ENCODE measurements at places on chromosomes 1 and 21.

- no peak for DNase-seq
These were observed 32.2 kb downstream of the MRAP start for GRCh38 chr21:32330784-32331311.

DNA sequence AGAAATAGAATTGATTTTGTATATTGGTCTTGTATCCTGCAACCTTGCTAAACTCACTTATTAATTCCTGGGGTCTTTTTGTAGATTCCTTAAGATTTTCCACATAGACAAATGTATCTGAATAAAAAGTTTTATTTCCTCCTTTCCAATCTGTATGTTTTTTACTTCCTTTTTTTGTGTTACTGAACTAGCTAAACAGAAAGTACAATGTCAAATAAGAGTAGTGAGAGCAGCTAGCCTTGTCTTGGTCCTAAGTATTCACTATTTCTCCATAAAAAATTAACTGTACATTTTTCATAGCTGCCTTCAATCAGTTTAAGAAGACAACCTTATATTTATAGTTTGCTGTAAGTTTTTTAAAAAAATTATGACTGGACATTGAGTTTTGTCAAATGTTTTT lies 74.9 kb downstream of the FASLG start:
- no peak for DNase-seq

- DNase-seq = peak; percentile 67
These were observed 321.3 kb downstream of the KIF26B start for GRCh38 chr1:245475961-245476516.

- peak; percentile 78 for DNase-seq
These were observed 587.9 kb downstream of the ADGRL2 start for GRCh38 chr1:82388679-82389078.

GRCh38 chr1:65650682-65651081 lies 142.0 kb upstream of the PDE4B start:
- no peak for DNase-seq

DNA sequence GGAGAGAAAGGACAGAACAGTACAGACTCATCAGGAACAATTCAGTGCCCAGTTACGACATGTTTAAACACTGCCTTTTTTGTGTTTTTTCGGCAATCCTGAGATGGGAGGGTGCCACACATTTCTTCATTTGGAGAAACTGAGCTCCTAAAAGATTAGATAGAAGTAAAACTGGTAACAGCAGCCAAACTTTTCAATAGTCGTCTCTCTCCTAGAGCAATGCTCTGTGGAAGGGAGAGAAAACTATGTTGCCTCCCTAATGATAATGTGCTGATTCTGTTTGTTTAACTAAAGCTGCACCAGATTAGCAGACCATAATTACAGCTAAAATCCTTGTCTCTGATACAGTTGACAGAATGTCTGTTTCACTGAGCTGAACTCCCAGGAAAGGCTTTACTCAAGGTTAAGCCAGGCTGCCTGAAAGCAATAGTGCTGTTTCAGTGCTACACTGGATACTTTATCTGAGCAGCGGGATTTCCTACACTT lies 76.2 kb upstream of the CXADR start:
- DNase-seq = no peak

DNA sequence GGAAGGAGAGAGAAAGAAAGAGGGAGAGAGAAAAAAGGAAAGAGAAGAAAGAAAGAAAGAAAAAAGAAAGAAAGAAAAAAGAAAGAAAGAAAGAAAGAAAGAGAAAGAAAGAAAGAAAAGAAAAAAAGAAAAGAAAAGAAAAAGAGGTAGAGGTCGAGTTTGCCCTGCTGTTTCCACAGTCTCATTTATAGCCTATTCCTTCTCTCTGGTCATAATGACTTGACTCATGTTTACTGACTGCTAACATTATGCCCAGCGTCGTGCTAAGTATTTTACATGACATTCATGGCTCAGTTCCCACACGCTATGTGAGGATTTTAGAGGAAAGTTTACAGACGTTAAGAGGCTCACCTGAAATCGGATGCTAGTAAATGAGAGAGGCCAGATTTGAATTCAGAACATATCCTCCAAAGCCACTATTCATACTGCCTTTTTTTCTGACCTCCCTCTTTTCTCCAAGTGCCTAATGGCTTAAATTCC lies 263.0 kb downstream of the TNR start:
- no peak for DNase-seq

DNA sequence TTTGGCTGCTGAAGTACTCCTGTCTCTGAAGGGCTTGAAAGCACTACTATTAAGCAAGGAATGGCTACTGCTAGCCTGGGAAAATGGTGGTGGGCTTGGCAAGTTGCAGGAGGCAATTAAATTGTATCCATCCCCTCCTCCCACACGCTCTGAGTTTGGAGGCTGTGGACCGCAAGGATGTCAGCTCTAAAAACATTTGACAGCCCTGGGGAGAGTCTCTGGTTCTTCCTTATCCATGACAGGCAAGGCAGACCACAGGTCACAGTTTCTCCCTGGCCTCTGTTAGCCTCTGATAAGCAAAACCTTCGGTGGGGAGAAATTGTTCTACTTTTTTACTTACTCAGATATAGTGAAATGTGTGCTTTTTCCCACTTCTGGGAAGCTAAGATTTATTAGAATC lies 46.6 kb downstream of the S1PR1 start:
- no peak for DNase-seq

DNA sequence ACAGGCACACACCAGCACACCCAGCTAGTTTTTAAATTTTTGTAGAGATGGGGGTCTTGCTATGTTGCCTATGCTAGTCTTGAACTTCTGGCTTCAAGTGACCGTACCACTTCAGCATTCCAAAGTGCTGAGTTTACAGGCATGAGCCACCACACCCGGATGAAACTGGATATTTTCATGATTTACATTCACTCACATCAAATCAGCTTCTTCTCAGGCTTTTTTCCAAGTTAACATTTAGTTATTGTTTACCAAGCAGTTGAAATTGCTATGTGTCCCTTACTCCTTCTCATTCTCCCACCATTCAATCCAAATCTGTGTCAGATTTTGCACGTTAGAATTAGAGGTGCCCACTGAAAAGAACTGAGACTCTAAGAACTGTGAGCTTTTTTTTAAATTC lies 18.4 kb downstream of the RIT1 start:
- DNase-seq = peak; percentile 81

GRCh38 chr1:170075186-170075585 lies 691 bp upstream of the KIFAP3 start:
- no peak for DNase-seq

- no peak for DNase-seq
These were observed 423 bp downstream of the URB1 start for GRCh38 chr21:32392299-32392879.

GRCh38 chr1:89464008-89464407 lies 60.6 kb upstream of the LRRC8B start:
- DNase-seq = no peak

DNA sequence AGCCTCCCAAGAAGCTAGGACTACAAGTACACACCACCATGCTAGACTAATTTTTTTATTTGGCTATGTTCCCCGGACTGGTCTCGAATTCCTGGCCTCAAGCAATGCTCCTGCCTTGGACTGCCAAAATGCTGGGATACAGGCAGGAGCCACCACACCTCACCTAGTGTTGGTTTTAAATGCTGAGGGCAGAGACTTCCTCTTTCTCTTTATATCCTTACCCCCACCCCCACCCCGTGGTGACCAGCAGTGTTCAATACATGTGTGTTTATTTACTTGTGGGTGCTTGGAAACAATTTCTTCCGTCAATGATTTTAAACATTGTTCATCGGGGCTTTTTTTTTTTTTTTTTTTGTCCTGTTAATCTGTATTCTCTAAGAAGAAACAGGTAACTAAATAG lies 158.9 kb downstream of the ZBTB18 start:
- DNase-seq = no peak

DNA sequence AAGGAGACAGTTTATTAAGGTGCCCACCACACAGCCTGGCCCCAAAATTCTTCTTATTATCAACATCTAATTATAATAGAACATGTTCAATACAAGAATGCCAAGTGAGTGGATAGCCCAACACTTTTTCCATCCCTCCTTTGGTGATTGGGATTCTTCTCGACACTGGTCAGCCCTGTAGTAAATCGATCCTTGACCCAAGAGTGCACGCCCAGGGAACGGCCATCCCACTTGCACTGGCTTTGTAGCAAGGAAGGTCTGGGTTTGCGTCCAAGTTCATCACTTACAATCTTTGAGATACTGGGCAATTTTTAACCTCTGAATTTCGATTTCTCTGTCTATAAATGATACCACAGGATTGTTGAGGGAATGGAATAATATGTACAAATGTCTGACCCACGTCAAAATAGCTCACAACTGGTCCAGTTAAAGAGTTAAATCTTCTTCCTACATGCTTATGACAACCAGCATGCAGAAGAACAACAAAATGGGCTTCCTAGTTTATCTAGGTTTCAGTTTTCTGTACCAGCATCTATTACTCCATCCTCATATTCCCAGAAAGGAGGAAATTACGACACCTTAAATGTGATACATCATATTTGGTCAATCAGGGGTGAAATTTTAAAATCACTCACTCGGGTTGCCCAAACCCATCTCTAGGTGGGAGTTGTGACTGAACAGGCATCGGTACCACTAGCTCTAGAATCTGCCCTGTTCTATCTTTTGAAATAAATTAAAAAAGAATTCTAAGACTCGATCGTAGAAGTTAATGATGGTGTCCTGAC lies 161.8 kb downstream of the CLIC6 start:
- no peak for DNase-seq

GRCh38 chr1:215416497-215416896 lies 150.6 kb upstream of the KCTD3 start:
- peak; percentile 27 for DNase-seq

GRCh38 chr1:28037946-28038345 lies 50.5 kb downstream of the EYA3 start:
- DNase-seq = no peak

DNA sequence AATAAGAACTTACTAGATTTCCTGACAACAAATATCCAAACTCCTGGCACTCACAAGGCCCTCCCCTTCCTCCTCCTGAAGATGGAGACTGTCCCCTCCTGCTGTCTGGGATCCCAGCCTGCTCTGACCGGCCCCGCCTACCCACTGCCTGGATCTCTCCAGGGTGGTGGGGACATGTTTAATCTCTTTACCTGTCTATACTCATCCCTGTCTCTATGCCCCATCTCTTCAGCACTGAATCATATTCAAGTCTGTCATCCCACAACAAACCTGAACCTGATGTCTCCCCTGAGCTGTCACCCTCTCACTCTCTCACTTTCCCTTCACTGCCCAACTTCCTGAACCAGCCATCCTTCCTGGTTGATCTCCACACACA lies 22.1 kb downstream of the MATN1 start:
- DNase-seq = no peak

DNA sequence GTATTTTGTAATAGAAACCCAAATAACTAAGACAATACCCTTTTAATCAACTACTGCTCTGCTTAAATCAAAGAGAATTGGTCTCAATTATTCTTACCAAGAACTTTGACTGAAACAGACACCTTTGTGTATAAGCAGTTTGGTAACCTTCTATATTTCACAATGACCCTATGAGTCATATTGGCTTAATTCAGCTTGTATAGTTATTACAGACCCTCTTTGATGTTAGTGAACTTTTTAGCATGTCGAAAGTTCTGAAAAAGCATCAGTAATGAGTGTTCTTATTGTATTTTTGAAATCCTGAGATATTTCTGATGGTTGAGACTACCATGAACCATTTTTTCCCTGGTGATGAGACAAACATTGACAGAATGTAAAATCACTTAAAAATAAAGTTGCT lies 43.3 kb upstream of the RABGAP1L start:
- DNase-seq = no peak

- no peak for DNase-seq
These were observed 38.4 kb upstream of the ZNF281 start for GRCh38 chr1:200448034-200448762.

DNA sequence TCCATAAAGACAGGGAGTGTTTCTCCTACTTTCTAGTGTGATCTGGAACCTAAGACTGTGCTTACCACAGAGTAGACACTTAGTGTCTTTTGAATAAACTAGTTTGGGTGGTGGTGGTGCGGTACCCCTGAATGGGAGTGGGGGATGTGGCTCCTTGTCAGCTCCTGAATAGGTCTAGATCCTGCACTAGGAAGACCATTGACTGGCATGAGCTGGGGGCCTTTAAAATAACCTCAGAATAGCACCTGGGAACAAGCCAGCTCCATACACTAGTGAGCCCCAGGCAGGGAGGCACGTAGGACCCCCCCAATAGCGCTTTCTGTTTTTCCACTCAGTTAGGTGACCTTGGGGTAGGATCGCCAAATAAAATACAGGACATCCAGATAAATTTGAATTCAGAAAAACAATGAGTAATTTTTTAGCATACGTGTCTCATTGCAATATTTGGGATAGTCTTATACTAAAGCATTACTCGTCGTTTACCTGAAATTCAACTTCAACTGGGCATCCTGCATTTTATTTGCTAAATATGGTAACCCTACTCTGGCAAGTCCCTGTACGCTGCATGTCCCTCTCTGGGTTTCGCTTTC lies 45.6 kb downstream of the AZIN2 start:
- DNase-seq = no peak

DNA sequence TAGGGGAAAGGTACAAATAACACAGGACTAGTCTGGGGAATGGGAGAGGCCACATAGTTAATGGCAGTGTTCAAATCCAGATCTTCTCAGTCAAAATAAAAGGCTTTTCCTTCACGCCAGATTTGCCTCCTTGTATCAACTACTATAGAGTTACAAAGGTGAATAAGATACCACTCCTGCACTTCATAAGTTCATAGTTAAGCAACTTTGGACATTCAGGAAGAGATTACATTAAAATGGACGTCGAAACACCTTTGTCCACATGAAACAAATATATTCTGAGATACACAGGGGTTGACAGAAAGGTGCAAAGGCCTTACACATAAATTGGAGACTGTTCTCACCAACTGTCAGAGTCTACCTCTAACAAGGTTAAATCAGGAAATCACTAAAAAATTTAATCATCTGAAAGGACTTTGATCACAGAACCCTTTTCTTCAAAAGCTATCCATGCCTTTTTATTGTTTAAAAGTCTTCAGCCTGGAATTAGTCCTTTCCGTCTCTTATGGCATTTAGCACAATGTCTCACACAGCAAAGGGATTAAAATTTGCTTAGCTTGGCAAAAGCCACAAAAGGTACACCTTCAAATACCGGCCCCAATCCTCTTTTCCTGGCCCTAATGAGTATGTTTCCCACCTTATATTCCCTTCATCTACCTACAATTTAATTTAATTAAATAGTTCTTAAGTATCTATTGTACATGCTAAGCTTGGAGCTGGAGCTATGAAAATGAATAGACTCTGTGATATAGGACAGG lies 8.1 kb downstream of the F5 start:
- no peak for DNase-seq

GRCh38 chr1:234975122-234975940 lies 153.3 kb downstream of the TOMM20 start:
- peak; percentile 84 for DNase-seq

GRCh38 chr21:44259082-44259705 lies 2.5 kb downstream of the DNMT3L start:
- no peak for DNase-seq
